ENCODE measurements at places on chromosomes 3 and 15.

- no peak for DNase-seq
Measured at GRCh38 chr3:50358355-50358910, 888 bp downstream of the TMEM115 start.

DNA sequence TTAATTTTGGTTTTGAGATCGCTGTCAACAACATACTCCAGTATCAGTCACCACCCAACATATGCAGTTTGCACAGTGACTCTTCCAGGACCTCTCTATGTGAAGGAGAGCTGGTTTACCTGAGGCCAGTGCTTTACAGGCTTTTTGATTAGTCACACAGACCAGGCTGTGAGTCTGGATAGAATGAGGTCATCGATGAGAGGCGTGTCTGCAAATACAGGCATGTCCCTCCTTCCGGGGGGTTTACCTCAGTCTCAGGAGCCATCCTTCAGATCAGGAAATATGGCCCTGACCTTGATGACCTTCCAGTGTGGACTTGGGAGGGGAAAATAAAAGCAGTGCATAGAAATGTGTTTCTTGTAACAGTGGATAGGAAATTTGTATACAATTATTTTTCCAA lies 46.9 kb downstream of the KBTBD12 start:
- DNase-seq, result peak; percentile 25

DNA sequence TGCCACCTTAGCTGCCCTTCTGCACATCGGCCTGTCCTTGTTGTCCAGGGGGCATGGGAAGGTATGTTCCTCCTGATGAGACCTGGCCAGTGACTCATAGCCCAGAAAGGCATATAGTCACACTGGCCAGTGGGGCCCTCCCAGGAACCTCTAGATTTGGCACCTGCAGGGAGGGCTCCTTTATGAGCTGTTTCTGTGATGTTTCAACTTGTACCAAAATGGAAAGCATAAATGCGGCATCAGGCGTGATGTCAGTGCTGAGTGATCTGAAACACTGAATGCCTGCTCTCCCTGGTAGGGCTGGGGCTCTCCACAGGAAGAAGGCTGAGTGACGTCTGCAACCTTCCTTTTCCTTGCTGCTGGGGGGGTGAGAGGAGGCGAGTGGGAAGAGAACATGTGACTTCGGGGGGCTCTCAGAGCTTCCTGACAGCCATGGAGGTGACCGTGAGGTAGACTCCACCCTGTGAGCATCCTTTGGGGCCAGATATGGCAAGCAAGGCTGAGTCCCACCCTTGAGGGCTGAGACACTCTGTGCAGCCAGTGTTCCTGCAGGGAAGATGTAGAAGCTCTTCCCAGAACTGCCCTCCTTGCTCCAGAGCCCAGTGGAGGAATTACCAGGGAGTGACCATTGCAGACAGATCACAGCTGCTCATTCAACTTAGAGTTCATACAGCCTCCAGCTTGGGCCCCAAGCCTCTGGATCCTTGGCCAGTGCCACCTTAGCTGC lies 37.1 kb upstream of the APEH start:
- DNase-seq, result no peak

DNA sequence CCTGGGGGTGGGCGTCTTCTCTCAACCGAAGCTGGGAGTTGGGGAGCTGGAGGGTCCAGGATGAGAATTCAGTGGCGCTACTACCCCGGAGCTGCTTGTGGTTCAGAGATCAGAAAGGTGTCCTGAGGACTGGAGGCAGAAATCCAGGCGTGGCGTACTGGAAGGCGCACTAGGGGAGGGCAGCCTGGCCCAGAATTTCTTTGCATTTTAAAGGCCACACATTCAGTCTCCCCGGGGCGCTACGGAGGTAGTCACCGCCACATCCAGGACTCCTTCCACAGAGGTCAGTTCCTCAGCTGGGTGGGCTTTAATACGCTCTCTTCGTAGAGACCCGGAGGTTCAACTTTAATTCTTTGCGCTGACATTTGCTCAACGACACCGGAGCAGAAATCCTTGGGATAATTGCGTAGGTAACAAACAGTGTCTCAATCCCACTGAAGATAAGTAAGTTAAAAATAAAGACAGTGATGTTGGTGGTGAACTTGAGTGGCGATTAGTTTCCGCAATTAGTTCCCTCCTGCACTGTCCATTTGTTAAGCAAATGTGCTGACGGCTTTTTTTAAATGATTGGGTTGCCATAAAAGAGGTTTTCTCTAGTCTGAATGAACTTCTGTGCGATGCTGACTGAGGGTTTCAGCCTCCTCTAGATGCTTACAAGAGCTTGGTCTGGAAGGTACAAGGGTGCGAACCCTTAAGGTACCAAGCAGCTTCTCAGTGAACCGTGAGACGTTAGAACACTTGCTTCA lies 535 bp downstream of the MCTP2 start:
- DNase-seq, result peak; percentile 15

DNA sequence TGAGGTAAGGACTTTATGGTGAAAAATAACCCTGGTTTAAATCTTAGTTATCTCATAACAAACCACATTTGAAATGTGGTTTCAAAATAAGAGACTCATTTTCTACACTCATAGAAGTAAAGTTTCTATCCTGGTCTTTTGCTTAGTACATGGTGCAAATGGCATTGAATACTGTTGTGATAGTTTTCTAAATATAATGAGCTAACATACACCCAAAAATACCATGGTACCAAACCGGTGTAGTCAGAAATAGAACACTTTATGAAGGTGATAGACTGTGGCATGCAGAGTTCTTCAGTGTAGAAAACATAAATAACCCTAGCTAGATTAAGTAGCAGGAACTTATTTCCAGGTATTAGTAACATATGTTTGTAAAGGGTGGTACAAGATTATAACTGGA lies 629.4 kb downstream of the PLOD2 start:
- no peak for DNase-seq

- DNase-seq, result peak; percentile 40
Measured at GRCh38 chr3:73484656-73485248, 140.0 kb downstream of the PDZRN3 start.

GRCh38 chr3:101677436-101678286 lies 729 bp upstream of the ZBTB11 start:
- DNase-seq, result no peak

GRCh38 chr3:114093596-114093995 lies 37.1 kb downstream of the QTRT2 start:
- peak; percentile 80 for DNase-seq

DNA sequence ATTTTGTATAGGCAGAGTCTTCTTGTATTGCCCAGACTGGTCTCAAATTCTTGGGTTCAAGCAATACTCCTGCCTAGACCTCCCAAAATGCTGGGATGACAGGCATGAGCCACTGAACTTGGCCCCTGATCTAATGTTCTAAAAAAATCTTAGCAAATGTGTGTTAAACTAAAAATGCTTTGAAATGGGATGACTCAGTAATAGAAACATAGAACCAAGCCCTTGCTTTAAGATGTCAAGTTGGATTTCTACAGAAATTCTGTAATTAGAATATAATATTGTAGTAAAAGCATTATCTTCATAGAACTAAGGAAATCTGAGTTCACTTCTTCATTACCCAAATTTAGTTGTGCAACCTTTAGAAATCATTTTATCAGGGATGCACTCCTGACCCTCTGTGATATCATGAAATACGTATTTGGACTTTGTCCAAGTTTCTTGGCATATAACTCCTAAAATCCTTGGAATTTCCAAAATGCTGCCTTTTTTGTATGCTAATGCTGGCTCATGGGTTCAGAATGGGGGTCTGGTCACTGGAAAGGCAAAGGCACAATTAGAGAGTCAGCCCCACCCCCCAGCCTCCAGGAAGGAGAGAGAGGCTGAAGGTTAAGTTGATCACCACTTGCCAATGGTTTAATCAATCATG lies 217.3 kb downstream of the TP63 start:
- DNase-seq, result no peak

GRCh38 chr3:12729051-12729651 lies 29.9 kb downstream of the TMEM40 start:
- DNase-seq, result no peak

DNA sequence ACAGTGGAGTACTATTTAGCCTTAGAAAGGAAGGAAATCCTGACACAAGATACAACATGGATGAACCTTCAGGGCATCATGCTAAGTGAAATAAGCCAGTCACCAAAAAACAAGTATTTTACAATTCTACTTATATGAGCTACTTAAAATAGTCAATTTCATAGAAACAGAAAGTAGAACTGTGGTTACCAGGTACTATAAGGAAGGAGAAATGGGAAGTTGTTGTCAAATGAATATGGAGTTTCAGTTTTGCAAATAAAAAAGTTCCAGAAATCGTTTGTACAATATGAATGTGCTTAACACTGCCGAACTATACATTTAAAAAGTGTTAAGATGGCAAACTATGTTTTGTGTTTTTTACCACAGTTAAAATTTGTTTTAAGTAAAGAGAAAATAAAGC lies 26.8 kb downstream of the TRANK1 start:
- no peak for DNase-seq

DNA sequence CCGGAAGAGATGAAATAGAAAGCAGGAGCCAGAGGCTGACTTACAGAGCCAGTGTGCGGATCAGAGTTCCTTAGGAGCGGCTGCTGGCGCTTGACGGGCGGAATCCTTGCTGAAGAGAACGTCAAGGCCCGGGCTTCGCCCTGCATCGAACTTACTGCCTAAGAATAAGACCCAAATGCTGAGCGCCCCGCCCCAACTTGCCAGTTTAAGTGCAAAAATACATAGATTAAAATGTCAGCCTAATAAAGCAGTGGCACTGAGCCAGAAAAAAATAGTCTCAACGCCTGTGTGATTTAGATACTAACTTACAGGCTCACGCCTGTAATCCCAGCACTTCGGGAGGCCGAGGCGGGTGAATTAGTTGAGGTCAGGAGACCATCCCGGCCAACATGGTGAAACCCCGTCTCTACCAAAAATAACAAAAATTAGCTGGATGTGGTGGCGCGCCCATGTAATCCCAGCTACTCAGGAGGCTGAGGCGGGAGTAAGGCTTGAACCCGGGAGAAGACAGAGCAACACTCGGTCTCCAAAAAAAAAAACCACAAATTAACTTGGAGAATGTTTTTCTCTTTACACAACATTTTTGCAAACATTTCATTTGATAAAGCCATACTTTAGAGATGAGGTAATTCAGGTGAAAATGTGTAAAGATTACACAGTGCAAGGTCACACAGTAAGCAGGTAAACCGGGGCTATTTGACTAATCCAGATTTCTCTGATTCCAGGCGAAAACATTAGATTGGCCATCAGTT lies 1.2 kb upstream of the UBP1 start:
- no peak for DNase-seq

- peak; percentile 15 for DNase-seq
Measured at GRCh38 chr3:176078906-176079305, 1118.4 kb downstream of the TBL1XR1 start.

- no peak for DNase-seq
Measured at GRCh38 chr3:100360757-100361496, 26.4 kb downstream of the NIT2 start.

DNA sequence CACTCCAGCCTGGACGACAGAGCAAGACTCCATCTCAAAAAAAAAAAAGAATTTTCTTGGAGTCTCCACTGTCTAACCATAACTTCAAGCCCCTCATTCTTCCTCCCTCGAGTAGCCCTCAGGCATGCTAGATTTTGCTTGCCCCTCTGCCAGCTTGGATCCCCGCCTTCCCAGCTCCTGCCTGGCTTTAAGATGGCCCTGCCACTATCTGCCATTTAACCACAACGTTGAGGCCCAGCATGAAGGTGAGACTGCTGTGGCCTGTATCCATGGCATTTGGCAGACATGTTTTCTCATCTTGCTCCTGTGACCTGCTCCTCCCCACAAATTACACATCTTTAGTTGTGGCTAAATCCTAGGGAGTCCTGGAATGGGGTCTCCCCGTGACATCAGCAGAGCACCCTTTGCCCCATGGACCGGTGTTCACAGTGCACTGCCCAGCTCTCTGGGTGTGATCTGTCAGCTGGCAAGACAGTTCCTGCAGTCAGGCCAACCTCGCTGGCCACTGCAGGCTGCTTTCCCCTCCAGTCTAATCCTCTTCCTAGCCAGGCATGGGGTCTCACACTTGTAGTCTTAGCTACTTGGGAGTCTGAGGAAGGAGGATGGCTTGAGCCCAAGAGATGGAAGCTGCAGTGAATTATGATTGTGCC lies 10.4 kb downstream of the VPS18 start:
- no peak for DNase-seq

- DNase-seq, result no peak
Measured at GRCh38 chr3:24338409-24339130, 156.1 kb downstream of the THRB start.

GRCh38 chr15:53978253-53978906 lies at the start of gene UNC13C:
UNC13C (plus strand) TSS chr15:53978441; CDS start chr15:54012904, 34,463 bp downstream.
- peak; percentile 16 for DNase-seq

DNA sequence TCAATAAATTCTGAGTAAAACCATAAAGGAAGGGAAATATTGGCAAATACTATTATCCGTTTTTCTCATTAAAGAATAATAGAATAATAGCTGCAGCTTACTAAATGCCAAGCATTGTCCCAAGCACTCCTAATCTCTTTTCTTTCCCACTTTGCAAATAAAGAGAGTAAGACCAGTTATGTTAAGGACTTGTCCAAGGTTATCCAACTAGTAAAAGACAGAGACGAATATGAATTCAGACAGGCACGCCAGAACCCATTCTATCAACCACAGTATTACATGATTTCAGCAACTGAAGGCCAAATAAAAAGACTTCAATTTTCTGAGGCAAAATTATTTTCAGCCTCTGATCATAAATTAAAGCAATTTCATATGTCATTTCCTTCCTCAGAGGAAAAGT lies 235.5 kb downstream of the STAG1 start:
- DNase-seq, result no peak

GRCh38 chr3:13556917-13557316 lies 8.0 kb downstream of the FBLN2 start:
- DNase-seq, result no peak

- DNase-seq, result no peak
Measured at GRCh38 chr15:69158201-69158842, 2.1 kb upstream of the GLCE start.

GRCh38 chr15:101380146-101380545 lies 85.1 kb upstream of the SNRPA1 start:
- DNase-seq, result no peak

DNA sequence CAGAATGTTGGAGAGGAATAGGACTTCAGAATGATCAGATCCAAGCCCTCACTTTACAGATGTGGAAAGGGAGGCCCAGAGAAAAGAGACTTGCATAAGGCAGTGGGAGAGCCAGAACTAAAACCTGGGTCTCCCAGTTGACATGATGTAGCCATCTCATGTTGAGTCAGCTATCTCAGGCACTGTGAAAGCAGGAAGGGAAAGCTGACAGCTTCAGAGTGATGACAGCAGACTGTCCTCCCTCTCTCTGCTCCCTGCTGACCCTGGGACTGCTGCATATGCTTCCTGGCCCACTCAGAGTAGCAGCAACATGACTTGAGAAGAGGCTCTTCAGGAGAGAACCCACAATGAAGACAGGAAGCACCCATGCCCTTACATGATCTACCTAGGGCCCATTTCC lies 14.7 kb downstream of the FHIT start:
- no peak for DNase-seq

GRCh38 chr3:111352585-111352984 lies 189.4 kb upstream of the CD96 start:
- no peak for DNase-seq

- DNase-seq, result no peak
Measured at GRCh38 chr3:129358772-129359371, 69.6 kb downstream of the EFCAB12 start.

DNA sequence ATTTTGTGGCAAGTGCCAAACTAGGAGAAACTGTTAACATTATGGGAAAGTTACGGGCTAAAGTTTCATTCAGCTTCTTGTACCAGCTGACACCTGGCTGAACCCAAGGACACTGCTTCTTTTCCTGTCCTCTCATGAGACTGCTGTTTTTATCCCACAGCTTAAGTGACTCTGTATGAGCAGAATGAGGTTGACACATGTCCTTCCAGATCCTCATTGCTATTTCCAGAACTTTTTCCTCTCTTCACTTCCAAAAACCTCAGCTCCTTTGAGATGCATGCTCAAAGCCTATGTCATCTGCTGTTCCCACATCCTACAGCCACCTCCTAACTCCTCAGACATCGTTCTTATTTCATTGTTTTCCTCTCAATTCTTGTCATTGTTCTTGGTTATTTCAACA lies 183.6 kb downstream of the DCLK3 start:
- DNase-seq, result no peak

Measured in AG20443 (cell line).